ENCODE measurements at places on chromosomes 5 and 9.
A peak's percentile ranks its signal among the peaks of the same experiment; 100 is the strongest.

DNA sequence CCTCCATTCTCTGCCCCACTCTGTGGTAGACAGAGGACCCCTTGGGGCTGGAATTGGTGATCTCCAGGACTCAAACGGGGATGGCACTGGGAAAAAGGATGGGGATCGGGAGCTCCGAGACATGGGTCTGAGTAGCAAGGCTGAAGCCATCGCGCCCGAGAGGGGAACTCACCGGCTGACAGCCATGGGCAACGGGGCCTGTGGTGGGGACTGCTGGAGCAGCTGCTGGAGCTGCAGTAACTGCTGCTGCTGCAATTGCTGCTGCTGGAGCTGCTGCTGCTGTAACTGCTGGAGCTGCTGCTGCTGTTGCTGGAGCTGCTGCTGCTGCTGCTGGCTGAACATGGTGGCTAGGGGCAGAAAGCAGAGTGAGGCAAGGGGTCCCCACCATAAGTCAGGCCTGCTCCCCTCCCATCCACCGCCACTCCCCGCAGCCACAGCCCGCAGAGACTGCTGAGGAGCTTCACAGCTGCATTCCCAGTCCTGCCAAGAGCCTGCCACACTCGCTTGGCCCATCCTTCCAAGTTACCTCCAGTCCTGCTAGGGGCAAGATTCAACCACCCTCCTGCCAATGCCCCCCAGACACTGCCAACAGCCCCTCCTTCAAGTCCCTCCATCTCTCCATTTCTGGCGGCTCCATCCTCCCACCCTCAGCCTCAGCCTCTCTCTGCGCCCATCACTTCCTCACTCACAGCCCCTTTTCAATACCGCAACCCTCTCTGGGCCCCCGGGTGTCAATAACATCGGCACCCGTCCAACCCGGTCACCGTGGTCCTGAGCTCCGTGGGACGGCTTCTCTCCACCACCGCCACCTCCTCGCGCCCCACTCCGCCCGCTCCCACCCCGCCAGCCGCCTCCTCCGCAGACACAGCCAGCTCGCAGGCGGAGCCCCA lies 611 bp downstream of the CIZ1 start:
- no peak overlapping the region for H3K27ac ChIP-seq
- H3K4me3 ChIP-seq = peak overlapping the region; percentile 90

DNA sequence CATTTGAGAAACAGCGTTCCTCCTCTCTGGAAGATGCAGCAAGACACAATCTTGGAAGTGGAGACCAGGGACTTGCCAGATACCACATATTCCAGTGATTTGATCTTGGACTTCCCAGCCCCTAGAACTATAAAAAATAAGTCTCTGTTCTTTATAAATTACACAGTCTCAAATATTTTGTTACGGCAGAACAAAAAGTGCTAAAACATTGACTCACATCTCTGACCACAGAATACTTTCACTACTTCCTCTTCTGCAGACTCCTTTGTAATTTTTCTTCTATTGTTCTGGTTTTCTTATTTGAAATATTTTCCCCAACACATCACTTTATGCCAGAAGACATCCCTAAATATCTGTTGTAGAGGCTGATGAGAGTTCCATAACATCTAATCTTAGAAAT lies 706.1 kb upstream of the CDH18 start:
- H3K36me3 ChIP-seq = no peaks in the 10 kb centered on the region
- no peak overlapping the region for H3K27ac ChIP-seq
- H3K27me3 ChIP-seq = no peaks in the 10 kb centered on the region
- H3K4me1 ChIP-seq = no peaks in the 10 kb centered on the region
- H3K4me3 ChIP-seq = no peak overlapping the region
- DNase-seq = no peak

DNA sequence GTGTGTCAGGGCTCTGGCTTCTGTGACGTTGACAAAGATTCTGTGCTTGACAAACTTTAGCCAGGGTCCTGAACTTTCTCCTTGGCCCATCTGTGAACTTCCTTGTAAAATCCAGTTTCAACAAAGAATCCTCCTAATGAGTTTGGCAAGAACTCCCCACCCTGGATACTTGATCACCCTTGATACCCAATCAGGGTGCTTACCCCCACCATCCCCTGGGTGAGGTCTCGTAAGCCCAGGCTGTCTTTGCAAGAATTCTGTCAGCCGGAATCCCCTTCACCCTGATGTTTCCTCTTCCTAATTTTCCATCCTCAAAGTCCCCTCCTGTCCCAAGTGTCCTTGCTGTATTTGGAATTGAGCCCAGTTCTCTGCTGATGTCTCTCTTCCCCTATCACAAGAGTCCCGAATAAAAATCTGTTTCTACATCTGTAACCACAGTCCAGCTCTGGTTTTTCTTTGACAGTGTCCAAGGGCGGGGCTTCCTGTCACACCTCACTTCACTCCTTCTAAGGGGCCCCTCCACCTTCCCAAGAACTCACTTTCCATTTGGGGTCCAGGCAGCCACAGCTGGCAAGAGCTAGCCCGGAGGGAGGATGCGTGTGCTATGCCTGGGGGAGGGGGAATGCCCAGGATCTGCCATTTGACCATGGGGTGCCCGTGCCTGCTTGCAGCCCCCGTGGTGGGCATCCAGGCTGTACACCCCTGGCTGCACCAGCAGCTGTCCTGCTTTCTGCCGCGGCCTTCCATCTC lies 2.7 kb upstream of the CARD19 start:
- H3K4me1 ChIP-seq = 0 out of 2 replicates have a peak, but pooled peaks cover 3% of the 10 kb centered on the region
- no peak overlapping the region for H3K27ac ChIP-seq
- no peak overlapping the region for H3K4me3 ChIP-seq
- peaks cover 8% of the 10 kb centered on the region for H3K27me3 ChIP-seq

DNA sequence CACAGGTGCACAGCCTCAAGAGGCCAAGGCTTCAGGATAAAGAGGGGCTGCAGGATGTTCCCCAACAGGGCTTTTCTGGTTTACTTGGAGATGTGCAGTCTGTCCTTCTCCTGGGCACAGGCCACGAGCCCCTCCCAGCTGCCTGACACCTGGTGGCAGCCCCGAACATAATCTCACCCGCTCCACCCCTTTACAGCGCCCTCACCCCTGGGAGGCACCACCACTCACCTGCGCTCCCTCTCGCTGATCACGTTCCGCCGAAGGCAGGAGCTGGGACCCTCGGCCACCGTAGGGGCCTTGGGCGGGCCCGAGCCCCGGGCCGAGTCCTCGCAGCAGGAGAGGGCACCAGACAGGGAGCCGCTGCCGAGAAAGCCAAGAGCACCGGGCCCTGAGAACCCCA lies 514 bp downstream of the SOHLH1 start:
- H3K27ac ChIP-seq = no peak overlapping the region
- H3K4me1 ChIP-seq = no peaks in the 10 kb centered on the region
- no peaks in the 10 kb centered on the region for H3K36me3 ChIP-seq
- peak; percentile 40 for DNase-seq

- H3K4me3 ChIP-seq = no peak overlapping the region
- H3K27ac ChIP-seq = no peak overlapping the region
- H3K36me3 ChIP-seq = no peaks in the 10 kb centered on the region
- no peaks in the 10 kb centered on the region for H3K27me3 ChIP-seq
These were observed 129.3 kb upstream of the RAI14 start for GRCh38 chr5:34526682-34527305.

- DNase-seq = no peak
- H3K36me3 ChIP-seq = no peaks in the 10 kb centered on the region
- no peak overlapping the region for H3K4me3 ChIP-seq
- no peaks in the 10 kb centered on the region for H3K27me3 ChIP-seq
- H3K4me1 ChIP-seq = no peaks in the 10 kb centered on the region
These were observed 30.7 kb downstream of the ZNF354A start for GRCh38 chr5:178699681-178700253.

- H3K4me1 ChIP-seq = 0 out of 2 replicates have a peak, but pooled peaks cover 5% of the 10 kb centered on the region
- H3K27me3 ChIP-seq = no peaks in the 10 kb centered on the region
- no peak overlapping the region for H3K4me3 ChIP-seq
- DNase-seq = no peak
These were observed 115.3 kb downstream of the NREP start for GRCh38 chr5:111641533-111642233.

DNA sequence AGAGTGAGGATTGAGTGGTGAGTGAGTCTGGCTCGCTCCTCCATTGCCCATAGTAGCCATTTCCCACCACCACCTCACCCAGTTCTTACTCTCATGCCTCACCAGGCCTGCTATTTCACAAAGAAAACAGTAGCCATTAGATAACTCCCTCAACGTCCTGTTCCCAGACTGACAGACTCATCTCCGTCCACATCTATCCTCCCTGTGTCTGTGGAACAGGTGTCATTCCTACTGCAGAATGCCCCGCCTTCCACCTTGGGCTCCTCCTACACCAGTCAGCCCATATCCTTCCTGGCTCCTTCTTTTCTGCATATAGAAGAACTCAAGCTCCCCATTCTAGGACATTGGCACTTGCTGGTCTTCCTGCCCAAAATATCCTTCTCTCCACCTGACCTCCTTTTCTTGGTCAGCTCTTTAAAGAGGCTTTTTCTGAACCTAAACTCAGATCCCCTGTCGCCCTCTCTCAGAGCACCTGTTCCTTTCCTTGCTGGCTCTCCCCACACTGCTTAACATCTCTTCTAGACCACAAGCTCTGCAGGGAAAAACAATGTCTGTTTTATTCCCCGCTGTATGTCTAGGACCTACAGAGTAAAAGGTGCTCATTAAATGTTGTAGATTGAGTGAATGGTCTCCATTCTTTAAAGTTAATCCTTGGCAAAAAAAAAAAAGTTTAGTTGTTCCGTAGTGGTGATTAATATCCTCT lies 3.2 kb downstream of the TNFAIP8 start:
- peaks cover 29% of the 10 kb centered on the region for H3K27me3 ChIP-seq
- no peaks in the 10 kb centered on the region for H3K36me3 ChIP-seq
- H3K27ac ChIP-seq = no peak overlapping the region
- no peak overlapping the region for H3K4me3 ChIP-seq
- H3K4me1 ChIP-seq = peaks cover 54% of the 10 kb centered on the region

GRCh38 chr5:83363111-83363885 lies 108.2 kb upstream of the VCAN start:
- no peak overlapping the region for H3K4me3 ChIP-seq
- H3K27ac ChIP-seq = no peak overlapping the region
- no peak for DNase-seq
- no peaks in the 10 kb centered on the region for H3K36me3 ChIP-seq

DNA sequence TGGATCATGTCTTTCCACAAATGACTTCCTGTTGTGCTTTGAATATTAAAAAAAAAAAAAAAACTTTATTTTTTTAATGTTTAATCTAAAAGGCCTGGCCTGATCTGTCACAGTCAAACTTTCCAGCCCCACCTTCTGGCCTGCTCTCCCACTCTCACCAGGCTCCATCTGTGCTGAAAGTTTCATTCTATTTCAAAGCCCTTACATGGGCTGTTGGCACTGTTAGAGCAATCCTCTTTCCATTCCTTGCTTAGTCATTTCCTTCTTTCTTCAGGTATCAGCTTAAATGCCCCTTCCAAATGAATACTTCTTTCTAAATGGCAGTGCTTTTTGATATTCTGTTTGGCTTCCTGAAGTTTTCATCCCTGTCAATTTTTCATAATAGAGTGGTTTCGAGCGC lies 1104.8 kb upstream of the C9orf72 start:
- H3K4me1 ChIP-seq = peaks cover 3% of the 10 kb centered on the region
- peak; percentile 10 for DNase-seq
- H3K27ac ChIP-seq = 0 out of 2 replicates have a peak overlapping the region, but pooled peaks have one; percentile 34
- H3K4me3 ChIP-seq = no peak overlapping the region
- no peaks in the 10 kb centered on the region for H3K27me3 ChIP-seq

- DNase-seq = no peak
- H3K27ac ChIP-seq = no peak overlapping the region
- H3K27me3 ChIP-seq = no peaks in the 10 kb centered on the region
- H3K36me3 ChIP-seq = 0 out of 2 replicates have a peak, but pooled peaks cover 4% of the 10 kb centered on the region
- H3K4me1 ChIP-seq = no peaks in the 10 kb centered on the region
- no peak overlapping the region for H3K4me3 ChIP-seq
These were observed 8.6 kb downstream of the SPINK4 start for GRCh38 chr9:33248606-33249005.

GRCh38 chr5:138629392-138629791 lies 54.2 kb upstream of the HSPA9 start:
- no peak overlapping the region for H3K27ac ChIP-seq
- DNase-seq = no peak

Measured in GM23338 (cell line).